ENCODE measurements at places on chromosomes 13 and 19.

GRCh38 chr13:35107535-35107934 is 165.5 kb downstream of the NBEA start:
- DNase-seq: no peak

DNA sequence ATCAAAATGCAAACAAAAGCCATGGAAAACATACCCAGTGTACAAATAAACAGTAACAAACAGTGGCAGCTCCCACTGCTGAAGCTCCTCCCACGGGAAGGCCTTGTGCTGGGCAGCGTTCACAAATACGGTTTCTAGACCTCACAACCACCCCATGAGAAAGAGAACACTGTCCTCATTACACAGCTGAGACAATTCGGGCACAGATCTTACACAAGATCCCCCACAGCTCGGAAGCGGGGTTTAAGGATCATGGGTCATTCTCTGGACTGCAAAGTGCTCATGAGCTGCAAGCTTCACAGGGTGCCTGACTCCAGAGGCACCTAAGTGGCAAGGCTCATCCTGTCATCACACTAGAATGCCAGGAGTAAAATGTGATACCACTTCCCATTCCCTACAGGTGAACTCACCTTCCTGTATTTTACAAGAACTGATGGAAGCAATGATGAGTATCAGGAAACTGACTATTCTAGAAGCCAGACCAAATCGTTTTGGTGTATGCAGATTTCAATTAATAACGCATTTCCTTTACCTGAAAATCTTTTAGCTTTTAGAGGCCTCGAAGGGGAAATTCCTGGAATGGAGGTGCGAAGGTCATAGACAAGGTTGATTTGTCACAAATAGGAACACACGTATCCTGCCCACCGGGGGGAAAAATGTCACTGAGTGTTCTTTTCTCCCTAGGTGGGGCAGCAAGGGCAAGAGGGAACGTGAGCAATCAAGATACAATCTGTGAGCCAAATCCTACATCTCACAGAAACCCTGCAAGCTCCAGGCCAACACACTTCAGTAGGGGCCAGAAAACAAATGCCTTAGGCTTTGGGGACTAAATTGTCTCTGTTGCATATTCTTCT is 41.2 kb downstream of the STK24 start:
- DNase-seq: no peak

- DNase-seq: no peak
Measured at GRCh38 chr13:39590466-39591036, 12.4 kb downstream of the LHFPL6 start.

- no peak for DNase-seq
Measured at GRCh38 chr13:113804017-113804702, 45.1 kb downstream of the TMEM255B start.

DNA sequence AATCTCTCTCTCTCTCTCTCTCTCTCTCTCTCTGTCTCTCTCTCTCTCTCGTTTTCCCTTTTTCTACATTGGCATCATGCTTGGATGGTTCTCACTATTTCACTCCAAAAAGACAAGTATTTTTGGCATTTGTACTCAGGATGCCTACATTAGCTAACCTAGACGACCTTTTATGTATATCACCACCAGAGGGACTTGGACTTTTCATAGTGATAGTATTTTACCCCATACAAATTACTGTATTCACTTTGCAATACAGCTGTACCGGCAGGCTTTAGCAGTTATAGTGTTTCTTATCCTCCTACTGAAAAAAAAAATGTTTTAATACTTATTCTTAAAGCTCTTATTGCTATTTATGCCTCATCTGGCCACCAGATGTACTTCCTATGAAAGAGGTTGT is 687.2 kb upstream of the KLHL1 start:
- no peak for DNase-seq

DNA sequence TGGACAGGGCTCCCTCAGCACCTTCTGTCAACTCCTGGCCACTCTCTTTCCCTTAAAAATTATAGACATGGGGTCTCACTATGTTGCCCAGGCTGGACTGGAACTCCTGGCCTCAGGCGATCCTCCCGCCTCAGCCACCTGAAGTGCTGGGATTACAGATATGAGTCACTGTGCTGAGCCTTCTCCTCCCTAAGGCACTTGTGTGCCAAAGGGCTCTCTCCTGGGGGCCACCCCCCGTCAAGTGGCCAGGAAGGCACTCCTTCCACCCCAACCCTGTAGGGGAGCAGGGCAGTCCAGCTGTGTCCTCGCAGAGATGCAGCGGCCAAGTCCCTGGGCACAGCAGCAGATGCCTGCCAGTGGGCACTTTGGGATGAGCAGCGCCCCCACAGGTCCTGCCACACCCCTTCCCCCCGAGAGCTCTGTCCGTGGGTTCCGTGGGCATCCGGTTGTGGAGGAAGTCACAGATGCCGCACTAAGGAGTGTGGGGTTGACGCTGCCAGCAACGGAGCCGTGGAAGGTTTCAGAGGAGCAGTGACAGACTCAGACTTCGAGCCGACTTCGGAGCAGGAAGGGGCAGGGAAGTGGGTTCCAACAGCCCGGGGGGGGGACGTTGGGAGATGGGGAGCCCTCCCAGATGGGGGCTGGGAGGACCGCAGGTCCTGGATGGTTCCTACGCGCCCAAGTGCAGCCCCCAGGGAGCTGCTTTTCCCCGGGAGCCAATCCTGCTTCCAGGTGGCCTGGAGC is 3.3 kb upstream of the UQCR11 start:
- DNase-seq: no peak

DNA sequence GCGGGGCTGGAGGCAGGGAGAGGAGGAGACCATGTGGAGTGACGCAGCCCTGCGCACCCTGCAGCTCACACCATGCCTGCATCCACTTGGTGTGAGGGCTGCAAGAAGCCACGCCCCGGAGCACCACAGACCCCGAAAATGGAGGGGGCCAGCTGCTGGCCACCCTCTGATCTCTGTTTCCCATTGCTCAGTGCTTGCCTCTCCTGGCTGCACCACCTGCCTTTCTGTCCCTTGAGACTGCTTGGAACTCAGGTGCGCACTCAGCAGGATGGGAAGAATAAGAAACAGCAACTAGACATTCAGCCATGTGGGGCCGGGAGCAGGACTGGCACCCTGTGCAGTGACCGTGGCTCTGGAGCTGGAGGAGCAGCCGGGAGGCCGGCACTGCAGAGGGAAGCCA is 64.0 kb downstream of the ANKRD10 start:
- DNase-seq: no peak

DNA sequence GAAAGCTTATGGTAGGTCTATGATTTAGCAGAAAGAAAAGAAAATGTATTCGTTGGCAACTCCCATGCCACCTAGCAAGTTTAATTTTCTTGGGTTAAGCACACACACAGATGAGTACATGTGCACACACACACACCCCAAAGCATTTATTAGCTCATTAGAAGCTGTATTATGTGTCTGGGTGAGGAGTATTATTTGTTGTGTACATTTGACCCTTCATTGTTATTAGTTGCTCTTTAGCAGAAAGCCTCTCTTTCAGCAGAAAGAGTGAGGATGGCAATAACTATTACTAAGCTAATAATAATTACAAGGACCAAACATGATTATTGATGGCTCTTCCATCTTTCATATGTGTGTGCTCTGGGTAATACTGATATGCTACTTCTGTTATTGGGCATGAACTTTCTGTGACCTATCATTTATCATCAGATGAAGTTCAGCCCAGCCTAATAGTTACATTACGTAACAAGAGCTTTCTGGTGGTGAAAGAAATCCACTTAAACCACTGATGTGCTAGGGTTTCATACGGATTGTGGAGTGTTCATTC is 177.4 kb upstream of the OBI1 start:
- DNase-seq: no peak

- no peak for DNase-seq
Measured at GRCh38 chr13:21426238-21426637, 32.9 kb downstream of the ZDHHC20 start.

DNA sequence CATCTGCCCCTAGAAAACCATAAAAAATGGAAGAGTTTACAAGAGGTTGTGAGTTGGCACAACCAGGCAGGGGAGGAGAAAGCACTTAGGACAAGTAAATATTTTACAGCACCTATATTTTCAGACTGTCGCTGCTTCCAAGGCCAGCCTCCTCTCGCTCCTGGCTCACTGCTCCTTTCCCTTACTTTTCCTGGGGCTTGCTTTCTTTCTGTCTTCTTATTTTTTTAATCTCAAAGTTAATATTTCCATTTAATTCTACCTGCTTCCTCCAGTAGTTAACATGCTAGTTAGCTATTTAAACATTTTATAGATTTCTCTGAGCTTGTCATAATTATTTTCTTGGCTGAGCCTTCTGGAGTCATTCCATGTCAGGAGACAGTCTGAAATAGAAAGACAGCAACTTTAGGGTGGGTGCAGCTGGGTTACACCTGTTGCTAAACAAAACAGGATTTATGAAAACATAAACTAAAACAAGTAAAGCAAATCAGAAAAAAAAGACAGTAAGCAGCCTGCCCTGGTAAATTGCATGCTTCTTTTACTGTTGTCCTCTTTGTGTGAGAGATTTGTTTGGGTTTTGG is 330.1 kb downstream of the DLEU7 start:
- no peak for DNase-seq

DNA sequence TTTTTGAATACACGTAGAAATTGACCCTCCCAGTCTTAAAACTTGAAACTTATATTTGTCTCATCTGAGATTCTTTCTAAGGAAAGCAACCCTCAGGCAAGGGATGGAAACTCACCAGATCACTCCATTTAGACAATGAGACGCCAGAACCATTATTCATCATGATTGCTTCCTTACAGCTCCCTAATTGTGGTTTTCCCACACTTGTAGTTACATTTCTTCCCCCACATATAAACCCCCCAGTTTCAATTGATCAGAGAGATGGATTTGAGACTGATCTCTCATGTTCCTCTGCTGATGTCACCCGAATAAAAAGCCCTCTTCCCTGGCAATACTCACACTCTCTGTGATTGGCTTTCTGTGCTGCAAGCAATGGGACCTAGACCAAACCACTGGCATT is 197.9 kb upstream of the STARD13 start:
- DNase-seq: no peak

DNA sequence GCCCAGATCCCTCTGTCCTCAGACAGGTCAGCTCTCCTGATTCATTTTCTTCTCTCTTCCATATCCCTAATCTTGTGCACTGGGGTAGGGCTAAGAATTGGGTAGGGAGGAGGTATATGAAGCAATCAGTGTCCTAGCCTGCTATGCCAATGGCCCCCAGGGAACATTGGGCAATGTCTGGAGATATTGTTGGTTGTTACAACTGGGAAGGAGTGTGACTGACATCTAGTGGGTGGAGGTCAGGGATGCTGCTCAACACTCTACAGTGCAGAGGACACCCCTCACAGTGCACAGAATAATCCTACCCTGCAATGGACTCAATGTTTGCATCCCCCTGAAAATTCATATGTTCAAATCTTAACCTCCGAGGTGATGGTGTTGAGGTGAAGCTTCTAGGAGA is 57.5 kb downstream of the CPAMD8 start:
- no peak for DNase-seq
